Activated CD4-positive, alpha-beta T cell treated with anti-CD3 and anti-CD28 coated beads, Interleukin-2, amount 50 U/mL, for 4 hours (primary cell): ENCODE measurements at places on chromosomes 2 and 18.

DNA sequence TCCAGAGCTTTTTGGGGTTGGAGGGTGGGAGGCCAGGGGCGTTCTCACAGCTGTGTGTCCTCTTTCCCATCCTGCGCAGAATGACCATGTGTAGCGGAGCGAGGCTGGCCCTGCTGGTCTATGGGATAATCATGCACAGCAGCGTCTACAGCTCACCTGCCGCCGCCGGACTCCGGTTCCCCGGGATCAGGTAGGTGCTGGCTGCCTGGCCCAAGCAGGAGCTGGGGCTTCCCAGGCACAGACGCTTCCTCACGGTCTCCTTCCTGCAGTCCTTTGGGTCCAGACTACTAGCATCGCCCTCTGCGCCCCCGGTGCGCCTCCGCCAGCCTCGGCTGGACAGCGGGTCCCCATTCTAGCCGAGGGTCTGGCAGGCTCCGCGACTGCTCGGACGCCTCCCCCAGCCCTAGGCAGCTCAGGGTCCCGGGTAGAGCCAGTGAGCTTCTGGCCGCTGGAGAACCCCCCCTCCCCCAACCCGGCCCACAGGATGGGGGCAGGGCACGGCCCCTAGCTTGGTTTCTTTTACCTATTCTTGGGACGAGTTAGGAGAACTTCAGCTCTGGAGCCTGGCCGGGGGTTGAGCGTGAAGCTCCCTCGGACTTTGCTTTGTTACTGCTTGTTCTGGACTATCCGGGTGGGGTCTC, 756 bp downstream of the ADCYAP1 start:
- DNase-seq: no peak

- DNase-seq: no peak
Observed at GRCh38 chr2:156703642-156704041, 267.5 kb downstream of the GPD2 start.

GRCh38 chr2:8525236-8525581, 156.6 kb upstream of the ID2 start:
- no peak for DNase-seq

DNA sequence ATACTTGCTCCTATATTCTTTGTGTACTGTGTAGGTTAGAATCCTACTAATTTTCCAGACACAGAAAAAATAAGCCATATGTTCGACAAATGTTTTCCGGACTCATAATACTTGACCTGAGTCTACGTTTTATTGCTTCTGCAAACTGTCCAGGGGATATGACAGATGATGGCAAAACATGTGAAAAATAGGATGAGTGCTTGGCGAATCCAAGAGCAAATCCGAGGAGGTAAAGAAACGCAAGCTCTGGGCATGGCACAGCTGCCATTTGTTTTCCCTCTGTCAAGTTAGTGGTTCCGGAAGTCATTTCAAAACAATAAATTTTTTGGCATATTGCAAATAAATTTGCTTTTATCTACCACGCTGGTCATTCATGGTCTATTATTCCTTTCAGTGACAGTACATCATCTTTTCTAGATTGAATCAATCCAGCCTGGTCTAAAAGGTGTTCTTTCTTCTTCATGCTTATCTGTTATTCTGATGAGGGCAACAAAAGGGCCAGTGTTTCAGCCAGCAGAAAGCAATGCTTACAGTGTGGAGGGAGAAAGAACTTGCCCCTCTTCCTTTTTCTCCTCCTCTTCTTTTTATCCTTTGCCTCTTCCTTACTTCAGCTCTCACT, 476.1 kb upstream of the SOX11 start:
- DNase-seq: no peak

DNA sequence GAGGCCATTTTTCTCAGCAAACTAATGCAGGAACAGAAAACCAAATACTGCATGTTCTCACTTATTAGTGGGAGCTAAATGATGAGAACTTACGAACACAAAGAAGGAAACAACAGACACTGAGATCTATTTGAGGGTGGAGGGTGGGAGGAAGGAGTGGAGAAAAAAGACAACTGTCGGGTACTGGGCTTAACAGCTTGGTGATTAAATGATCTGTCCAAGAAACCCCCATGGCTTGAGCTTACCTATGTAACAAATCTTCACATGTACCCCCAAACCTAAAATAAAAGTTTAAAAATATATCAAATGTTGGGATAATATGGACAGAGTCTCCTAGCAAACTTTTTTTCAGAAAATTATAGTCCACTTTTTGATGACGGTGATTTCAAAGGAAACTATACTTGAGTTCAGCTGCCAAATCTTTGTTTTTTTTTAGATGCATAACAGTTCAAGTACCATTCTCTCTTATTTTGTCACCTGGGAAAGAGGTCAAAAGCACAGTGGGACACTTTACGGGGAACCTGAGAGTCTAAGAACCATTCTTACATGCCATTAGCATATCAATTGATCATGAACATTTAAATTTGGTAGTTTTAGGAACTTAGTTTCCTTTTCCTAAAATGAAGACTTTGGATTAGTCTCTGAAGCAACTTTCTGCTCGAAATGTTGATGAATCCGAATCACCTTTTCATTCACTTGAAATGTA, 835.0 kb downstream of the NRXN1 start:
- no peak for DNase-seq

- no peak for DNase-seq
Observed at GRCh38 chr2:174005801-174006419, 40.7 kb upstream of the SP3 start.

DNA sequence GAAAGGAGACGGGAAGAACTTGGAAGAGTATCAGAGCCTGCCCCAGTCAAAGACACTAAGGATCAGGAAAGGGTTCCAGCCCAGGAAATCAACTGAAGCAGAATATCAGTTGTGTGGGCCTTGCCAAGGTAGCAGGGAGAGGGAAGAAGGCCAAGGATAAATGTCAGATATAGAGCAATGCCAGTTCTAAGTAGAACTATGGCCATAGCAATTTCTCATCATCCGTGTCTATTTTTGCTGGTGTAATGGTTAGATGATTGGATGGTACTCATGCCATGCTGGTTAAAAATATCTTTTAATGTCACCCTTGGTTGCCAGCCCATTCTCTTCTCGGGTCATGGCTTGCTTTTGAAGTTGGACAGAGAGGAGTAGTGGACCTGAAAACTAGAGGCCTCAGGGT, 41.9 kb downstream of the MAIP1 start:
- DNase-seq: no peak

- DNase-seq: no peak
Observed at GRCh38 chr18:25348386-25349130, 3.4 kb downstream of the ZNF521 start.

DNA sequence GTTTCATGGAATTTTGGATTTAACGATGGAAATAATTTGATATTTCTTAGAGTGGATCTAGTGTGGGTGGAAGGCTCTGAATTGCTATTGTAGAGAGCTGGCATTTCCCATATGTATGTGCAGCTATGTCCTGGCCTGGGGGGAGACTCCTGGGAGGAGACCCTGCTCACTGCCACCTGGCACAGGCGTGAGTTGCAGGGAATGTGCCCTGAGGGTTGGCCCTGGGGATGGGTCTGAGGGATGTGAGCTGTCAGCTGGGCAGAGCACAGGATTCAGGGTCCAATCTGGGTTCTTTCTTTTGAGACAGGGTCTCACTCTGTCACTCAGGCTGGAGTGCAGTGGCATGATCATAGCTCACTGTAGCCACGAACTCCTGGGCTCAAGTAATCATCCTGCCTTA, 120.2 kb downstream of the CLIP4 start:
- DNase-seq: no peak

DNA sequence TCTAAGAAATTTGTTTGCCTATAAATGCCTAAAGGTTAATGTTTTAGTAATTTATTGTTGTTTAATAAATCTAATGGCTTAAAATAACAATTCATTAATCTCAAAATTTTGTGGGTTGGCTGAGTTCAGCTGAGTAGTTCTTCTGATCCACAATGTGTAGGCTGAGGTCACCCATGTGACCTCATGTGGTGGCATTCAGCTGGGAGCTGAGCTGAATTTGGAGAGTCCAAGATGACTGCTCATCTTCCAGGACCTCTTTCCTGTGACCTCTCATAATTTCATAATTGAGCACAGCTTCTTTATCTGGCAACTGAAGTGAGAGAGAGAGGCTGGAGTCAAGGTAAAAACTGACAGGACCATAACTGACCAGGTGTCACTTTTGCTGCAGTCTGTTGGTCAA, 132.4 kb downstream of the TXNL1 start:
- DNase-seq: no peak

DNA sequence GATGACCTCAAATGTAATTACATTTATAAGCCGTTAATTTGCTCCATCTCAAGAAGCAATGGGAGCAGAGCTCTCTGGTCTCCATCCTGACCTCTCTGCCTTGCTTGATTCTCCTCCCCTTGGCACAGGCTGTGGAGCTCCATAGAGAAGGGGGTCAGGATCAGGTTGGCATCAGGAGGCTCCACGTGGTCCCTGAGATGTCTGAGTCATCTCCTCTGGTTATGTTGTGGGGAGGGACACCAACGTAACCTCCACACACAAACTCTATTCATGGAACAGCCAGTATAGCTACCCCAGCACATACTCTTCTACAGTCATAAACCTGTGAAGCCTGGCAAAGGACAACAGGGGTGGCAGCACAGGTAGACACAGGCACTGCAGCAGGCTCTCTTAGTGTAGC, 29.0 kb downstream of the TRABD2A start:
- DNase-seq: no peak

- DNase-seq: no peak
Observed at GRCh38 chr2:44906972-44907371, 34.5 kb upstream of the SIX3 start.

- no peak for DNase-seq
Observed at GRCh38 chr2:215772003-215772402, 241.3 kb downstream of the MREG start.

DNA sequence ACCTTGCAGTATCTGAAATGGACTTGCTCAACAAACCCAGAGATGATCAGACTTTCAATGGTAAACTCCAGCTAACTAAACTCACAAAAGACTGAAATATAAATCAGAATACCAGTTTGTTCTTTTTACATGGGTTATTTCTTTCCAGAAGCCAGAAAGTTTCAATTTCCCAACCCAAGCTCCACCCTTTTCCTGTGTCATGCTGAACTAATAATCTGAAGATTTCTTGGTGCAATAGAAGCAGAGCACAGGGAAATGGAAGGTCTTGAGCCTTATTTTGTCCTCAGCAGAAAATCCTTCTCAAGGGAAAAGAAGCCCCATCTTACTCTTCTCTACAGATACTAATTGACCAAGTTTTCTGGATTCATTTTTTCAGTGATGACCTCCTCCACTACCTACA, 93.3 kb upstream of the PAPOLG start:
- DNase-seq: no peak

- DNase-seq: no peak
Observed at GRCh38 chr2:191618046-191618780, 59.7 kb upstream of the NABP1 start.

DNA sequence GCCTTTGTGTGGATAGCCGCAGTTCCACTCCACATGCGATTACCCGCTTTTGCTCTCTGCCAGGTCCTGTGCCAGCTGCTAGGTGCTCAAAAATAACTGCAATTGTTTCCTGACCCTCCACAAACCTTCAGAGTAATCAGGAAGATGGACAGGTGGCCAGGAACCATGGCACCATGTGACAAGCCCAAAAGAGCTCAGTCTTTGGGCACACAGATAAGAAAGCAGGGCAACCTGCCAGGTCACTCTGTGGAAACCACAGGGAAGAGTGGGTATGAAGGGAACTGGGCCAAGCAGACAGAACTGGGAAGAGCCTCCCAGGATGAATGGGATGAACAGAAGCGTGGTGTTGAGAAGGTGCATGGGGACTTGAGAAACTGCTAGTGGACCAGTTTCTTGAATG, 79.4 kb upstream of the AGAP1 start:
- DNase-seq: no peak

DNA sequence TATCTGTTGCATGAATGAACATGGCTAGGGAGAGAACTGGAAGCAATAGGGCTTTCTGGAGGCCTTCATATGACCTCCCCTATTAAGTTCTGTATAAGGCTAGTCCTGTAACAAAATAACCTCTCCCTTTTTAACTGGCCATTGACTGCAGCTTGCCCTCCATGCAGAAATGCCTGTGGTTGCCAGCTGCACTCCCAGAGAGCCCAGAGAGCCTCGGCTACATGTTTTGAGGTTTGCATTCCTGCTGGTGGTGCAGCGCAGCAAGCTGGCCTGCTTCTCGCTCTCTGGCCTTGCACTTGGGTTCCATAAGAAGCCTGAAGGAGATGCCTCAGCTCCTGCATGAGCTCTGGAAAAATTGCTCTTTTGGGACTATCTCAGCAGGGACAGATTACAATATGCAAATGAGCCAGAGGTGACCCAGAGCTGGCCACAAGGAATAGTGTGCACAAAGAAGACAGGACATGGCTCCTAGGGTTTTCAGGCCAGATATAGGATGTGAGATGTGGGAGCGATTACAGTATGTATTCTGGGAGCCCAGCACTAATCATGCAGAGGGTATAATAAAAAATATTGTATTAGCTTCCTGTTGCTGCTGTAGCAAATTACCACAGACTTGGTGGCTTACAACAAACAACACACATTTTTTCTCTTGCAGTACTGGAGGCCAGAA, 186.7 kb downstream of the INSIG2 start:
- DNase-seq: no peak

- no peak for DNase-seq
Observed at GRCh38 chr2:32289165-32289999, 11.7 kb downstream of the YIPF4 start.

DNA sequence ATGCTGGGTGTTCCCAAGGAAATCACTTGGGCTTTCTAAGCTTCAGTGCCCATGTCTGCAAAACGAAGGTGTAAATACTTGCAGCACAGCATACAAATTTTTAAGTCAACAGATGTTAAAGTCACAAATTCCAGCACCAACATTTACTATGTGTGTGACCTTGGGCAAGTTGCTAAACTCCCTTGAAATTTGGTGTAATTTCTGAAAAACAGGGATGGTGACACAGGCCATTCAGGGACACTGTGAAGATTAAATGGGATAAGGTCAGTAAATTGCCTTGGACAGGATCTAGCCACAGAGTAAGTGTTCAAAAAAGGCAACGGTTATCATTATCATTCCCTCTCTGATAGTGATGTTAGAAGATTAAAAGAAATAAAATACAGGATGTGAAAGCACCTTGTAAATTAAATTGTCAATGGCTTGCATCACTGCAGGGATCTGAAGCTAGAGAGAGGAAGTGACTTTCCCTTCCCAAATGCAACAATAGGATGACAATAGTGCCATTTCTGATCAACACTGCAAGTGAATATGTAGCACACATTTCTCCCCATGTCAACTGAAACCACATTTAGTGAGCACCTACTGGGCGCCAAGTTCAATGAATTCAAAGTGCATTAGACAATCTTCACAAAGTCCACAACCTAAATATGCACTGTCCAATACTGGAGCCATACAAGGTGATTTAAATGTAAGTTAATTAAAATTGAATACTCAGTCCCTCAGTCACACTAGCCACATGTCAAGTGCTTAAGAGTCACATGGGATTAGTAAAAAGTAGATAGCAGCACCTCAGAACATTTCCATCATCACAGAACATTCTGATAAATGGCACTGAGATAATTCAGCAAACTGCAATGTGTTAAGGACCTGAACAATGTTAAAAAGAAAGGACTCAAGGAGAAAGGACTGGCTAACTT, 81.2 kb downstream of the STK39 start:
- no peak for DNase-seq
